Tibial nerve (tissue), 4 donors: ENCODE measurements at places on chromosomes 16 and 17. TPM values are rescaled to one million over a fixed set of nuclear protein-coding genes. Genes with fewer than 3 reads are reported as not detected.

- no peaks in the 10 kb centered on the region for H3K4me1 ChIP-seq
- H3K4me3 ChIP-seq: no peak overlapping the region
- H3K27ac ChIP-seq: no peak overlapping the region
- no peaks in the 10 kb centered on the region for H3K27me3 ChIP-seq
- DNase-seq: no peak
- H3K36me3 ChIP-seq: peaks cover 3% of the 10 kb centered on the region
Observed at GRCh38 chr16:28839899-28840298, 6.2 kb downstream of the TUFM start.

- H3K4me3 ChIP-seq: no peak overlapping the region
- H3K27ac ChIP-seq: no peak overlapping the region
Observed at GRCh38 chr17:77499699-77500435, 359.1 kb downstream of the SEC14L1 start.

- H3K36me3 ChIP-seq: no peaks in the 10 kb centered on the region
- no peak overlapping the region for H3K27ac ChIP-seq
- no peak for DNase-seq
- no peaks in the 10 kb centered on the region for H3K4me1 ChIP-seq
Observed at GRCh38 chr17:9403257-9403656, 172.4 kb downstream of the STX8 start.

DNA sequence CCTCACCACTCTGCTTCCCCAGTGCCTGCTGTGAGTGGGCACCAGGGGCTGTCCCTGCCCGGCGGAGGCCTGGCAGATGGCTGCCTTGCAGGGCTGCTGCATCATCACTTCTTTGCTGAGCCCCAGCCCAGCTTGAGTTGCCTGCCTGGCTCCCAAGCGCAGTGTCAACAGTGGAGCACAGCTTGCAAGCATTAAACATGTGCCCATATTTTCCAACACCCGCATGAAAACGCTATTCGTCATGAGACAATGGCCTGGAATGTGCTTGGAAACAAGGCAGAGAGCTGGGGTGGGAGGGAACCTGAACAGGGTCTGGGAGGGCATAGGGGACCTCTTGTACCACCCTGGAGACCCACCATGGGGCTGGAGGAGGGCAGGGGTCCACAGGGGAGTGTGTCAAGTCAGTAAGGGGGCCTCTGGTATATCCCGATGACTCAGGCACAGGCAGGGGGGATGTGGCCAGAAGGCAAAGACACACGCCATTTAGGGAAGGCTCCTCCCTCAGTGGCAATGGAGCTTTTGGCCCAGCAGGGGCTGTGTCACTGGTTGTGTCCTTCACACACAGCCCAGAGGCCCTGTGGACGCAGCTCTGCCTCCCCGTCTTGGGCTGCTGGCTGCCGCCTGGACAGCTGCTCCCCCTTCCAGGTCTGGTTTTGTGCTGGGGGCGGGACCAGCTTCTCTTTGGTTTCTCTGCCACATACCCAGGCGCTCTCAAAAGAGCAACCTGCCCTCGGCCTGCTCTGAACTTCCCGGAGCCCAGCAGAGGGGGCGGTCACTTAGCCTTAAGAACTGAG is 17.4 kb upstream of the MTSS2 start:
- no peaks in the 10 kb centered on the region for H3K36me3 ChIP-seq
- H3K4me1 ChIP-seq: peaks cover 71% of the 10 kb centered on the region
- H3K27ac ChIP-seq: peak overlapping the region; percentile 93
- DNase-seq: no peak
- H3K27me3 ChIP-seq: no peaks in the 10 kb centered on the region
- H3K4me3 ChIP-seq: no peak overlapping the region

GRCh38 chr16:15798671-15799070 is 58.2 kb downstream of the MYH11 start:
- no peak overlapping the region for H3K4me3 ChIP-seq
- no peaks in the 10 kb centered on the region for H3K27me3 ChIP-seq
- no peaks in the 10 kb centered on the region for H3K4me1 ChIP-seq
- H3K36me3 ChIP-seq: no peaks in the 10 kb centered on the region
- H3K27ac ChIP-seq: no peak overlapping the region

- DNase-seq: no peak
- H3K4me3 ChIP-seq: no peak overlapping the region
- peaks cover 19% of the 10 kb centered on the region for H3K4me1 ChIP-seq
Observed at GRCh38 chr17:41631025-41631897, 6.9 kb upstream of the KRT17 start.

DNA sequence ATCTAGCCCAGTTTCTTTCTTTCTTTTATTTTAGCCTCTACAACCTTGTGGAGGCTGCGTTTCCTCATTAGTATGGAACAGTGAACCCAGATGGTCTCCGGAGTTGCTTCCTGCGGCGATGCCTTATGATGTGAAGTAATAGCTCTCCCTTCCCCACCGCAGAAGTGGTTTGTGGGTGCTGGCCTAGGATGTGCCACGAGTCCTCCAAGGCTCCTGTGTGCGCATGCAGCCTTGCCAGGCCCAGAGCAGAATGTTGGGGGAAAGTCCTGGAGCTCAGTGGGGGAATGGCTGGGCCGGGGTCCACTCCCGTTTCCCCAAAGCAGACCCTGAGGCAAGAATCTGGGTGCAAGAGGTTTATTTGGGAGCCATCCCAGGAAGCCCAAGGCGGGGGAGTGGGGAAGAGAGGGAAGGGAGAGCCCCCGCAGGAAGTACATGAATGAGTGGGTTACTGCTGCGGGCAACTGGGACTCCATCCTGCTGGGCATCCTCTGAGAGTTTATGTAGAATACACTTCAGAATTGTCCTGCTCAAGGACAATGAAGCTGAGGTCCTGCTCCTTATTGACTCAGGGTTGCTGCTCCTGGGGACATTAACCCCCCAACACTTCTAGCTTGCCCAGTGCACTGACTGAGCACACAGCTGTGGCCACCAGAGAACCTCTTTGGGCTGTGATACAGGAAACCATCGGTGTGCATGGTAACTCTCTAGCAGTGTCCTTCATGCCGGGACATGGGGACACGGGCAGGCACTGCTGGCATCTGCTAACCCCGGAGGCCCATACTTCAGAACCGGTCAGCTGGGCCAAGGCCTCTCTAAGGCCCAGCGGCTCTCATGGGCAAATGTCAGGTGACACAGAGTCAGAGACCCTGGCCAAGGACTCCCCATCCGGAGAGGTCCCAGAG is 3.7 kb upstream of the HCRT start:
- H3K27me3 ChIP-seq: no peaks in the 10 kb centered on the region
- peaks cover 16% of the 10 kb centered on the region for H3K4me1 ChIP-seq
- no peak overlapping the region for H3K27ac ChIP-seq
- no peak for DNase-seq

- peak overlapping the region; percentile 87 for H3K27ac ChIP-seq
- H3K36me3 ChIP-seq: no peaks in the 10 kb centered on the region
- peaks cover 70% of the 10 kb centered on the region for H3K4me1 ChIP-seq
- H3K27me3 ChIP-seq: no peaks in the 10 kb centered on the region
- H3K4me3 ChIP-seq: peak overlapping the region; percentile 86
Observed at GRCh38 chr17:78923660-78924453, 1.3 kb downstream of the TIMP2 start.

DNA sequence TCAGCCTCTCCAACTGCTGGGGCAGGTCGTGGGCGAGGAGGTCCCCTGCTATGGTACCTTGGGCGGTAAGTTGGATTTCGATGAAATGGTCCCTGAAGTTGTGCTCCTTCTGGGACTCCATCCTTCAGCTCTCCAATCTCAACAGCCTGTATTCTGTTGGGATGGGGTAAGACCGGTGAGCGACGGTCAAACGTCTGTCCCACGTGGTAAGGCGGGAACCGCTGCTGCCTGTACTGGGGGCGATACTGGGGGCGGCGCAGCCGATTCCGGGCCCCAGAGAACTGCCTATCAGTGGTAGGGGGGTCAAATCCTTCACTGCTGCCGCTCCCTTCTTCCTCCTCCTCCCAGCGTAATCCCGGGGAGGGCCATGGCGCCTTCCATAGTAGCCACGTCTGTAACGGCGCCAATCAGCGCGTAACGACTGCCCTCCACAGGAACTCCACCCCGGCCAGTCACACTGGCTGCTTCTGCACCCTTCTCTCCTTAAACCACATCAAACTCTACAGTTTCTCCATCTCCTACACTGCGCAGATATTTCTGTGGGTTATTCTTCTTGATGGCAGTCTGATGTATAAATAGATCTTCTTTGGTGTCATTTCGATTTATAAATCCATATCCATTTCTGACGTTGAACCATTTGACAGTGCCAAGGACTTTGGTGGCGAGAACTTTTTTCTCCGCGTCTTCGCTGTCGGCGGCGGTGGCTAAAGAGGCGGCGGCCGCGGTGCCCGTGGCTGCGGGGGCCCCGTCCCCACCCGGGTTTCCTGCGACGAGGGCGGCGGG is 41.1 kb downstream of the AHSP start:
- H3K4me3 ChIP-seq: no peak overlapping the region
- no peak overlapping the region for H3K27ac ChIP-seq
- no peaks in the 10 kb centered on the region for H3K4me1 ChIP-seq
- no peaks in the 10 kb centered on the region for H3K27me3 ChIP-seq
- H3K36me3 ChIP-seq: no peaks in the 10 kb centered on the region

DNA sequence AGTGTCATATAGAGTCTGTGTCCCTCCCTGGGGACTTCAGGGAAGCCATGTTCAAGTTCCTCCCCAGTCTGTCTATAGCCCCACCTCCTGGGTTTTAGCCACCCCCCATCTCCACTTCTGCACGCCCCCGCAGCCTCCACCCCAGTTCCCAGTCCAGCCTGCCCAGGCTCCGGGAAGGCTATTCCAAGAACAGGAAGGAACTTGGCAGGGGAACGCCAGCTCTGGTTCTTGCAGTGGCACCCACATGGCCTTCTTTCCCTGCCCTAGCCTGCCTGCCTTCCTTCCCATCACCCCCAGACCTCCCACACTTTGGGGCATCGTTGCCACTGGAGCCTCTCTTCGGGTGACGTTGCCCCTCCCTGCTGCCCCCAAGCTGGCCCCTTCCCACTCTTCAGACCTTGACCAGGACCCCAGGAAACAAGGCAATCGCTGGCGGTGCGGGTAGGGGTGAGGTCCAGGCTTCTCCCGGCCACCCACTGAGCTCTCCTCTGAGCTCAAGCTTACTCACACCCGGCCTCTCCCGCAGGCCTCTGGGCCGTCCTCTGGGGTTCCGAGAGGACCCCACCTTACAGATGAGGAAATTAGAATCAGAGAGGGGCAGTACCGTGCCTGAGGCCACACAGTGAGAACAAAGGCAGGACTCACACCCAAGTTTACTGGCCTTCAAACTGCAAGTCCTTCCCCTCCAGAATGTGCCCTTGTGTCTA is 9.2 kb upstream of the CES4A start:
- H3K27ac ChIP-seq: peak overlapping the region; percentile 52
- H3K36me3 ChIP-seq: no peaks in the 10 kb centered on the region

DNA sequence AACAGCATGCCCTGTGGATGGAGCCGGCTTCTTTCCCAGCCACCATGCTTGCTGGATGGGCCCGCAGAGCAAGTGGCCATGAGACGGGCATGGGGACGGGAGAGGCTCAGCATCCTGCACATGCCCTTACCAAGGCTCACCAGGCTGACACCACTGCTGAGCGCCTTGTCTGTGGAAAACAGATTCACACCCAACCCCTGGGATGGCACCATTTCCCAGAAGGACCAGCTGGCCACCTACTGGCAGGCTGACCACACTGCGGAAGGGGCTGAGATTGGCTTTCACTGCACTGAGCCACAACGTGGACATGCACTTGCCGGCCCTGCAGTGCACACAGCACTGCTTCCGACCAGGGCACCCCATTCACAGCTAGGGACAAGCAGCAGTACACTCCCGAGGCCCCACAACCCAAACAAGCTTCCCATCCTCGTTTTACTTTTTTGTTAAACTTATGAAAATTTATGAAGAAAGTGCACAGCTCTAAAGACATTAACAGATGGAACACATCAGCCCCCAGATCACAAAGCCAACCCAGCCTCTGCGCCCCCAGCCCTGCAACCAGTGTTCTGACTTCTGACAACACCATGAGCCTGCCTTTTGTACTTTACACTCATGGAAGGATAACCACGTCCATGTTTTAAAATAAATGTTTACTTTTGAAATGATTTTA is 13.9 kb upstream of the KRTAP17-1 start:
- no peak overlapping the region for H3K4me3 ChIP-seq
- H3K36me3 ChIP-seq: no peaks in the 10 kb centered on the region
- no peaks in the 10 kb centered on the region for H3K27me3 ChIP-seq
- no peak overlapping the region for H3K27ac ChIP-seq

DNA sequence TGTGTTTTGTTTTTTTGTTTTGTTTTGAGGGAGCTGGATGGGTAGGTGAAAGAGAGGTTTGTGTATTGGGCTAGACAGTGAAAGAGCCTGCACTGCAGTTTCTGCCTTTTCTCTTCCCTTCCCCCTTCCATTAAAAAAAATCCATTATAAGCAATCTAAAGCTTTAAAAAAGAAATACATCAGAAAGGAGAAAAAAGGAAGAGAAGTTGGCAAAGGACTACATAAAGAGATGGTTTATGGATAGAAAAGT is 10.7 kb upstream of the EEF2K start:
- H3K4me3 ChIP-seq: peak overlapping the region; percentile 55
- no peaks in the 10 kb centered on the region for H3K4me1 ChIP-seq
- H3K36me3 ChIP-seq: no peaks in the 10 kb centered on the region
- H3K27ac ChIP-seq: peak overlapping the region; percentile 82
- no peaks in the 10 kb centered on the region for H3K27me3 ChIP-seq
- DNase-seq: no peak

DNA sequence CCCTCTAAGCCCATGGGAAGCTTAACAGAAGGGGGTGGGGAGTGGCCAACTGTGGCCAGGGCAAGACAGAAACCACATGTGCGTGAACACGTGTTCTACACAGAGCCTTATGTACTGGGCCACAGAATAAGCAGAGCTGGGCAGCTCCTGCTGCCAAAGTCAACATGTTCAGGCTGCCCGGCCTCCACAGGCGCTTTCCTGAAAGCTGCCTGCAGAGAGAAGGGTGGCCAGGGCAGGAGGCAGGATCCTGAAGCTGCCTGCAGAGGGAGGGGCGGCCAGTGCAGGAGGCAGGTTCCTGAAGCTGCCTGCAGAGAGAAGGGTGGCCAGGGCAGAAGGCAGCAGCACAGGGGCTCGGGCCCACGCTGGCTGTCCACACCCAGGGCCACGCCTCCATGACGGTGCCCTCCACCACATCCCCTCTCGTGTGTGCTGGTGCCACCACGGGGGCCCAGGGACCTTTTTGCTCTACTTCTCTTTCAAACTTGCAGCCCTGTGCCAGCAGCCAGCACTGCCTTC is 79.5 kb downstream of the ANKRD11 start:
- H3K4me1 ChIP-seq: no peaks in the 10 kb centered on the region
- H3K4me3 ChIP-seq: no peak overlapping the region
- H3K27ac ChIP-seq: peak overlapping the region; percentile 11
- no peaks in the 10 kb centered on the region for H3K36me3 ChIP-seq
- no peaks in the 10 kb centered on the region for H3K27me3 ChIP-seq

The ALG1 gene
- 25.5 TPM for total RNA-seq

The NTN1 gene
- total RNA-seq: 26.1 TPM

The WFIKKN1 gene
- total RNA-seq: 3.9 TPM

The CAVIN1 gene
- 684 TPM for total RNA-seq

The SDR42E2 gene
- not detected for total RNA-seq
